NCI-H2171 treated with DMSO at 0.1 percent for 48 hours (cell line): ENCODE measurements at places on chromosomes 2 and 18.

DNA sequence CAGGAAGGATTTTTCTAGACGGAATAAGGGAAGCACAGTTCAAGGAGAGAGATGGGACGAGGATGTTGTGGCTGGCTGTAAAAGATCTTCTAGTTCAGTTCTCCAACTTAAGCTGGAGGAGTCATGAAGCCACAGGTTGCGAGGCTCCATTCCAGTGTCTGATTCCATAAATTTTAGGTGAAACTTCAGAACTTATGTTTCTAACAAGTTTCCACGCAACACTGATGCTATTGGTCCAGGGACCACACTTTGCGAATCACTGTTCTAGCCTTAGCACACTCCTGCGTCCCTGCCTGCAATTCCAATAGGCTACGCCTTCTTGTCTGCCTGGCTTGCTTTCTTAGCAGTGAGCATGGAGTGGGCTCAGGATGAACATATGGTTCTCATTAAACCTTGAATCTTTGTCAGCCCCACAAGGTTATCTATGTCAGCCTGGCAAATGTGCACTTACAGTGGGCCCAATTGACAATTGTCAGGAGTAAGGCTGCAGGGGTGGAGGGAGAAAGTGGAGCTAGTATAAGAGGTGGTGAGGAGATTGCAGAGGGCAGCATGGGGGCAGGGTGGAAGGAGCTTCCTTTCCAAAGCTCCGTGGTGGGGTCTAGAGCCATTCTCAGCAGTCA is 438.1 kb upstream of the ST6GAL2 start:
- DNase-seq, result no peak

DNA sequence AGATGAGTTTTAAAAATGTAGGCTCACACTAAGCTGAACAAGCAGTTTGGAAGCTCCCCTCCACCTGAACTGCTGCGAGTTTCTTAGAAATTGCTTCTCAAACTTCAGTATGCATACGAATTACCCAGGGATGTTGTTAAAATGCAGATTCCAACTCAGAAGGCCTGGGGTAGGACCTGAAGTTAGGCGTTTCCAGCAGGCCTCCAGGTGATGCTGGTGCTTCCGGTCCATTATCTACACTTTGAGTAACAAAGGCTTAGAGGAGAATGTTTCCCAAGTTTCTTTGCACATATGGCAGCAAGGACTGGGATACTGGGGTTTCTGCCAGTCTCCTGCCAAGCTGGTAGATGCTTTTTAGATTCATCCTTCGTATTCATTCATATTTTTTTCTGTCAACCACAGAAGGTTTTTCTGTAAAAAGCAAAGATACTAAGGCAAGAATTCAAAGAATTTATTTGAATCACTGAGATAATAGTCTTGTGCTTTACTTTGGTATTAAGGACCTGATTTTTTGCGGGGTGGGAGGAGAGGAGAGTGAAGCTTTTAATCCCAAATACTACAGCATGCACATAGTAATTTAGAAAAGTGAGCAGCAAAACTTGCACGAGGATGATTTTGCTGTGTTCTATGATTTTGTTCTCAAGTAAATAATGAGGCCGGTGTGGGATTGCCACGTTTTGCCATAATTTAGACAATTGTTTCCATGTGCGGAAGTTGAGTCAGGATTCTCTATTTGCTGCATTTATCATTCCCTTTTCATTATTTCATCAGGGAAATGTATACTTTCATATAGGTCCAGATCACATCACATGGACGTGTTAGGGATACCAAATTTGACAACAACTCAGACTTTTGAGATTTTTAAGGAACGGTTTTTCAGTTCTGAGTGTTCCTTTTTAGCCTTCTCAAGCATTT is 137.6 kb upstream of the SPATS2L start:
- no peak for DNase-seq

DNA sequence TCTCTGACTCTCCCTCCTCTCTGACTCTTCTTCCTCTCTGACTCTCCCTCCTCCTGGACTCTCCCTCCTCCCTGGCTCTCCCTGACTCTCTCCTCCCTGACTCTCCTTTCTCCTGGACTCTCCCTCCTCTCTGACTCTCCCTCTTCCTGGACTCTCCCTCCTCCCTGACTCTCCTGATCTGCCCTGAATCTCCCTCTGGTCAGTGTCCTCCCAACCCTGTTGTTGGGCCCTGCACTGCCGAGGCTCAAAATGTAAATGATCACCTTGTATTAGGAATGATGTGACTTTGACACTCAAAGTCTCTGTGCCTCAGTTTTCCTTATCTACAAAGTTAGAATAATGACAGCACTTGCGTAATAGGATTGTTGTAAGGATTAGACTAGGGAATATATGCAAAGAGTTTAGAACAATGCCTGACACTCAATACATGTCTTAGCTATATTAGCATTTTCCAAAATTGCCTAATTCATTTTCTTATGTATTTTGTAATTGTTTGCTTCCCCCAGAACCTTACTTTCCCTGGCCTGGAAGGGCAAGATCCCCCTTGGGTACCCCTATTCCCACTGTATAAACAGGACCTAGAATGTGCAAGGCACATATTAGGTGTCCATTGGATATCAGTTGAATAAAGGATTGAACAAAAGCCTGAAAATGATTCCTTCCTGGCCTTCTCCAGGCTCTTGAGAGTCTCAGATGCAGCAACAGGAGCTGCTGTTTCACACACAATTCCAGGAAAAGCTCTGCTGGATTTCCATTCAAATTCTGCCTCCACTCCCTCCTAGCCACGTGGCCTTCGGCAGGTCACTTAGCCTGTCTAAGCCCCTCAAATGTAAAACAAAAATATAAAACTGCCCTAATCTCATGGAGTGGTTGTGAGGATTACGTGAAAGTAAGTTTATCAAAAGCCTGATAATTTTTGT is 170.1 kb downstream of the INHBB start:
- no peak for DNase-seq

GRCh38 chr2:207224791-207225482 is 59.2 kb upstream of the KLF7 start:
- DNase-seq, result no peak
